ENCODE measurements at places on chromosomes 13 and 19. TPM values are rescaled to one million over a fixed set of nuclear protein-coding genes. Genes with fewer than 3 reads are reported as not detected.

IFNL2 gene
- total RNA-seq = not detected

CEACAM4 gene
- not detected for total RNA-seq

FREM2 gene
- total RNA-seq = not detected

OR4F17 gene
- total RNA-seq = not detected

RFX1 gene
- 5.0 TPM for total RNA-seq

PNMA8A gene
- total RNA-seq = 10.0 TPM

KIR3DL2 gene
- not detected for total RNA-seq

NAPSA gene
- 0.98 TPM for total RNA-seq

SERP2 gene
- total RNA-seq = not detected

KIR2DL4 gene
- not detected for total RNA-seq

ATXN8OS gene
- total RNA-seq = not detected

C19orf85 gene
- not detected for total RNA-seq

FBXO27 gene
- total RNA-seq = 2.8 TPM

HCST gene
- 0.28 TPM for total RNA-seq

MEIS3 gene
- 41.8 TPM for total RNA-seq

NLRP5 gene
- total RNA-seq = 0.03 TPM

ZNF600 gene
- total RNA-seq = 0.16 TPM

CD33 gene
- total RNA-seq = not detected

PROZ gene
- total RNA-seq = not detected

NCAN gene
- 0.03 TPM for total RNA-seq

SIGLEC5 gene
- not detected for total RNA-seq

LILRB3 gene
- total RNA-seq = 0.43 TPM

OR7D2 gene
- not detected for total RNA-seq

ELSPBP1 gene
- not detected for total RNA-seq

PSG1 gene
- 0.30 TPM for total RNA-seq

GGN gene
- 0.26 TPM for total RNA-seq

COL4A1 gene
- 93.4 TPM for total RNA-seq

ZNF20 gene
- not detected for total RNA-seq

RASIP1 gene
- 0.54 TPM for total RNA-seq

CBY2 gene
- not detected for total RNA-seq

BICRA gene
- total RNA-seq = 13.9 TPM

OXGR1 gene
- total RNA-seq = not detected

AMER2 gene
- total RNA-seq = not detected

SIAH3 gene
- total RNA-seq = not detected

SULT2B1 gene
- 16.8 TPM for total RNA-seq

TGDS gene
- 7.7 TPM for total RNA-seq

TPTE2 gene
- total RNA-seq = not detected

KISS1R gene
- total RNA-seq = 0.28 TPM

SGCG gene
- not detected for total RNA-seq

Data from A549 treated with GW870086 at 1 μM for 4 hours (cell line).